ENCODE measurements at places on chromosomes 12 and 14.

DNA sequence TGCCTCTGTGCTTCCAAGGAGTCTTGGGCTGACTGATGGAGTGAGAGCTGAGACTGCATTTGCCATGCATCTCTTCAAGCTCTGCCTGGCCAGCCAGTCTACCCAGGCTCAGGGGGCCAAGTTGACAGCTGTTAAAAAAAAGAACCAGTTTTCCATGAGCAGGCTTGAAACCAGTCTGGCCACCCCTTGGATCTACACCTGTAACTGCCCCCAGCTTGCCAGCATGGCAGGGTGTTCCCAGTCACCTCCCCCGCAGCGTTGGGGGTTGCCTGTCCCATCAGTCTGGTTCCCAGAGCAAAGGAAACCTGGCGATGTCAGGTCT, 202.7 kb downstream of the ZFP36L1 start:
- no peak for DNase-seq

- no peak for DNase-seq
These were observed 3.4 kb downstream of the TAMALIN start for GRCh38 chr12:52010152-52010622.

- no peak for DNase-seq
These were observed 305.9 kb downstream of the NUAK1 start for GRCh38 chr12:105832806-105833205.

- DNase-seq, result no peak
These were observed 117.5 kb upstream of the EVL start for GRCh38 chr14:99947695-99948094.

- DNase-seq, result no peak
These were observed 103.1 kb downstream of the METTL25 start for GRCh38 chr12:82461393-82461792.

DNA sequence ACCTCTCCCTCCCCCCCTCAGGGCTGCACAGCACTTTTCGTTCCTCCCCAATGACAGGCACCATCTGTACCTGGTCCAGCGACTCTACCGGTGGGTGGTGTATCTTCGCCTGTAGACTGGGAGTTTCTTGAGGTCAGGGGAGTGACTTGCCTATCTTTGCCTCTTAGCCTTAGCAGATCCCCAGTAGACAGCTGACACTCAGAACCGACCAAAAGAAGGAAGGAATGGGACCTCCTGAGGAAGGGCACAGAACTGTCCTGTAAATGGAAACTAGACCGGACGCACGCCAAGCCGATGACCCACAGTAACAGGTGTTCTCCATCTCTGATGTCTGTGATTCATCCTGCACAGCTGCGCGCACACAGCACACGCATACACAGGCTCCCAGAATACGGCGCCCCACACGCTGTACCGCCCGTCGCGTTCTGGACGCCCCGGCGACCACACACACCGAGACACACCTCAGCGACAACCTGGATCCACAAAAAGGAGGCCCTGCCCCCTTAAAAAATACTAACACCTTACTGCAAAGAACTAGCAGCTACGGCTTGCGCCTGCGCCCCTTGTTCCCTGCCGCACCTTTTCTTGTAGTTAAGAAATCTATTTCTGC, 673 bp upstream of the TTC9 start:
- peak; percentile 12 for DNase-seq

- DNase-seq, result no peak
These were observed 4.7 kb downstream of the ABCD4 start for GRCh38 chr14:74297986-74298385.

- no peak for DNase-seq
These were observed 118.8 kb upstream of the DIO3 start for GRCh38 chr14:101442451-101442850.

- no peak for DNase-seq
These were observed 115.0 kb upstream of the MDM1 start for GRCh38 chr12:68446901-68447796.

GRCh38 chr14:22561661-22562579, 27.1 kb downstream of the DAD1 start:
- DNase-seq, result no peak

GRCh38 chr12:96094201-96094600, 58.8 kb upstream of the LTA4H start:
- no peak for DNase-seq

DNA sequence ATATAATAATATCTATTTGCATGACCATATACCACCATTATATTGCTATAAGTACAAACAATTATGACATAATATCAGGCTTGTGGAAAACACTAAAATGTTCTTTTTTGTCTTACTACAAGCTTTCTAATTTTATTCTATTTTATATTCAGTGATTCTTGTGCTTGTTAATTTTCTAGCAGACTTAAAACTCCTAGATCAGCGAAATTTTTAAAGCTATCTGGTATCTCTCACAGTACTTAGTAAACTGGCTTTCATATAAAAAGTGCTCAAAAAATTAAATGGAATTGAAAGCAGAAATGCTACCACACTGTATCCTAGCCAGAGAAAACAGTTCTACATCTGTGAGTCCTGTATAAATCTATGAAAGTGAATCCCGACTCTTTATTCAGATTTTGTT, 105.3 kb downstream of the PAX9 start:
- DNase-seq, result no peak

DNA sequence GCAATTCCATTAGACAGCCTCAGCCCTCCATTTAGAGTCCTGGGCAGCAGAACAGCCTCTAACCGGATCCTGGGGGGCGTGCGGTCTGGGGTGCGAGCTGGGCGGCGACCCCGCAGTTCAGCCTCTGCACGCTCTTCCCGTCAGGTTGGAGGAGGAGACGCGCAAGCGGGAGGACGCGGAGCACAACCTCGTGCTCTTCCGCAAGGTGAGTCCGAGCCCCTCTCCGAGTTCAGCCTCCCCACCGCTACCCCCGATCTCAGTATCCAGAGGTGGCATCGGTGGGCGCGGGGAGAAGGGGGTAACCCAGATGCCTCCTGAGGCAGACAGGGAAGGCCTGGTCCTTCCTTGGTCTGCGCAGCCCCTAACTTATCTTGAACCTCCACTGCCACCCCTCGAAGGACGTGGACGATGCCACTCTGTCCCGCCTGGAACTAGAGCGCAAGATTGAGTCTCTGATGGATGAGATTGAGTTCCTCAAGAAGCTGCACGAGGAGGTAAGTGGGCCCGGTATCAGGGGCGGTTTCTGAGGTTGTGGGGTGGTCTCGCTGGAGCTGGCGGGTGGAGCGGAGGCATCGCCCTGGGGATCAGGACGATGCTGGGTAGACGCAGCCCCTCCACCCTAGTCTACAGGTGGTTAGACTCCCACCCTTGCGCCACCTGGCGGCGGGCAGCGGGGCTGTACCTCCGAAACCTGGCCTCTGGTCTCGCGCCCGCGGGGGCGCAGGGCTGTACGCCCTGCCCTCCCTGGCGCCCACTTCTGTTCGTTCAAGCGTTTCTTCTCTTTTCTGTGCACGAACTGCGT, 1.3 kb downstream of the PRPH start:
- no peak for DNase-seq

GRCh38 chr14:25267186-25267585, 217.2 kb upstream of the STXBP6 start:
- no peak for DNase-seq

GRCh38 chr12:13033476-13033875, 10.7 kb upstream of the FAM234B start:
- no peak for DNase-seq

GRCh38 chr12:76552343-76552938, 7.1 kb downstream of the OSBPL8 start:
- DNase-seq, result no peak

DNA sequence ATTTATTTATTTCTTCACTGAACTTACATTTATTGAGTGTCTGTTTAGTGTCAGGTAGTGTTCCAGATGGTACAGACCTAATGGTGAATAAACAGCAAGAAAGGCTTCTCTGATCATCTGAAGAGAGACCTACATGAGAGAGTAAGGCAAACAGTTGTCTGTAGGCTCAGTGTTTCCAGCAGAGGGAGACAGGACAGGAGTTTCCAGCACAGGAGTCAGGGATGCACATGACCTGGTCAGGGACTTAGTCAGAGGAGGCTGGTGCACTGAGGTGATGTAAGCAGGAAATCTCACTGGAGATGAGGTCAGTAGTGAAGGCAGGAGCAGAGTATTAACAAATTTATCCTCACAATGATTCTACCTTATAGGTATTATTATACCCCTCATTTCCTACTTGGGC, 233.2 kb downstream of the MDGA2 start:
- no peak for DNase-seq

- DNase-seq, result no peak
These were observed 389.7 kb downstream of the AACS start for GRCh38 chr12:125454786-125455480.

- no peak for DNase-seq
These were observed 79.8 kb upstream of the CFL2 start for GRCh38 chr14:34794217-34794616.

DNA sequence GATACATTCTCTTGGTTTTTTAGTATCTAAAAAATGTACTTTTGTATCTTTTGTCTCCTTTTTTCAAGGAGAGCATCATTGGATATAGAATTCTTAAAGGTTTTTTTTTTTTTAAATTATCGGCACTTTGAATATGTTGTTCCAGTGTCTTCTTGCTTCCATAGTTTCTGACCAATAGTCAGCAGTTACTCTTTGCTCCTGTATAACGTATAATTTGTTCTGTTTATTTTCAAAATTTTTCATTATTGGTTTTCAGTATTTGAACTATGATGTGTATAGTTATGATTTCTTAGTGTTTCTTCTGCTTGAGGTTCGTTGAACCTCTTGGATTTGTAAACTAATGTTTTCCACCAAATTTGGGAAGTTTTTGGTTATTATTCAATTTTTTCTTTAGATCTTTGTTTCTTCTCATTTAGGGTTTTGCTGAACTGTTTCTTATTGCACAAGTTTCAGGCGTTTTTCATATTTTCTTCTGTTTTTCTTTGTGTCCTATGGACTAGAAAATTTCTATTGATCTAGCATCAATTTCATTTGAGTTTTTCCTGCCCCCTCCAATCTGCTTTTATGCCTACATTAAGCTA, 93.9 kb downstream of the PLBD1 start:
- DNase-seq, result peak; percentile 12

DNA sequence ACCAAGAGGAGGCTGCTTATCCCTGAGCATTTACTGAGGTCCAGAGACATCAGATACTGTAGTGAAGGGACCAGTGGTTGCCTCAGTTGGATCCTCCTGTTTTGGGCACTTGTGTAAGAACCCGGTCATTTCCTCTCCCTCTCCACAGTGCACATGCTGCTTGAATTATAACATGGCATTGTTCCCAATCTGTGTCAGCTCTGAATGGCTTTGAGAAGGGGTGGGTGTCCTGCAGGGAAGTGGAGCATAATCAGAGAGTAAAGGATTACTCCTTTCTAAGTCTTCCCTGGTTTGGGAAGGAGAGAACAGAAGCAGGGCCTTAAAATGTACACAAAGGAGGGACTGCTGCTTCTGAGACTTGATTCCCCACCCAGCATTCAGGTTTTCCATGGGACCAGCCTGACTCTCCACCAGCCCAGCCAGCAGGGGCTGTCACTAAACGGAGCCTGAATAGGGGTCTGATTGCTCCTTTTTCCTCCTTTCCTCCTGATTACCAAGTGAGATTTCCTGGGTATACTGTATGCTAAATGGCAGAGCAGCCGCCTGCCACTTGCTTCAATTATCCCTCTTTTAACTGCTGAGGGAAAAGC, 78.4 kb downstream of the NRXN3 start:
- no peak for DNase-seq

GRCh38 chr12:94427501-94428381, 31.9 kb downstream of the CEP83 start:
- peak; percentile 83 for DNase-seq

DNA sequence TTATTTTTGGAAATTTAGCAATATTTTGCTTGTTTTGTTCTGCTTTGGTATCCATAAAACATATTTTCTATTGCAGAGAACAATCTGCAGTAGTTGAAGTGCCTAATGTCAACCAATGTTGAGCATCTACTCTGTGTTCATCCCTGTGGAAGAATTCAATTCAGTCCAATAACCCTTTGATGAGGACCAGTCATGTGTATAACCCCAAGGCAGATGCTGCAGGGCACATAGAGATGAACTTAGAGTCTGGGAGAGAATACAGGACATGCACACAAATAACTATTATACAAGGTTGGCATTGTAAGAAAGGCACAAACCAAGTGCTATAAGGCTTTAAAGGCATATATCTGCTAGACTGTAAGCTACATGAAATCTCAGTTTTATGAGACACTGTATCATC, 304.7 kb downstream of the LRIG3 start:
- DNase-seq, result no peak

DNA sequence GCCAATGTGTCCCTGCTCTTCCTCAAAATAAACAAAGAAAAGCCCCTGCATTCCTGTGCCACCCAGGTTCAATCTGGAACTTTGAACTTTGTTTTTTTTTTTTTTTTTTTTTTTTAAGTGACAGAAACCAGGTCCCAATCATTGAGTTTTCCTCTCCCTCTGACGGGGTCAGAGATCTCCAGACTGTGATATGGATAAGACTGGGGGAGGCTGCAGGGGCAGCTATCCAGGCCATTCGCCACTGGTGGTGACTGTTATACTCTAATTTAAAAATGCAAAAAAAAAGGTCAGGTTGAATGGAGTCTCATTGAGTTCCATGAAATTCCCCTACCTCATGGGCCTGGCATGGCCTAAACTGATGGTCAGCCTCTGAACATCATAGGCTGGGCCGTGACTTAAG, 57.0 kb downstream of the TMX1 start:
- DNase-seq, result no peak

DNA sequence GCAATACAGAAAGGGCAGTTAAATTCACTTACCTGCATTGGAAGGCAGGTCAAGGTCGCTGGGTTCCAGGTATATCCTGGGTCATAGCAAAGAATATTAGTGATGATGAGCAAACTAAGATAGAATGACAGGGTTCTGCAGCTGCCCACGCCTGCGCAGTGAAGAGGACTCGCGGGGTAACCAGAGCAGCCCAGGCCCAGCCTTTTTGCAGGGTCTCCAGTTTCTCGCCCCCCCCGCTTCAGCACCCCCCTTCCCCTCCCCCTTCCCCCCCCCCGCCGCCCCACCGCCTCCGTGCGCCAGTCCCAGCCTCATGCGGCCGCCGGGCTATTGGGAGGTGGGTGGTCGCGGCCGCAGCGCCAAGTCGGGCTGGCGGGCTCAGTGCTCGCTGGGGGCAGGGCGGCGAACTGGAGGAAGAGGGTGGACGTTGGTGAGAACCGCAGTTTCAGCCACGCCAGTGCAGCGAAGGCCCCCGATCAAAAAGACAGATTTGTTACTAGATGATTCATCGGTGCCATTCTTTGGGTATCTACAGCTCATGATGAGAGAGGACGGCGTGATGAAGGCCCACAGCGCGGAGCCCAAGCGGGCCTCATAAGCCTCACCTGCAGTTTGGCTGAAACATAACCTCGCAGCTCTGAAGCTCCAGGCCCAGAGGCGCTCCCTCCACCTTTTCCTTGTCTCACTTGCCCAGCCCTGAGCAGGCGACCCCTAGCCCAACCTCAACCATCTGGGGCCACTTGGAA, 20.2 kb downstream of the SLC2A3 start:
- DNase-seq, result no peak

DNA sequence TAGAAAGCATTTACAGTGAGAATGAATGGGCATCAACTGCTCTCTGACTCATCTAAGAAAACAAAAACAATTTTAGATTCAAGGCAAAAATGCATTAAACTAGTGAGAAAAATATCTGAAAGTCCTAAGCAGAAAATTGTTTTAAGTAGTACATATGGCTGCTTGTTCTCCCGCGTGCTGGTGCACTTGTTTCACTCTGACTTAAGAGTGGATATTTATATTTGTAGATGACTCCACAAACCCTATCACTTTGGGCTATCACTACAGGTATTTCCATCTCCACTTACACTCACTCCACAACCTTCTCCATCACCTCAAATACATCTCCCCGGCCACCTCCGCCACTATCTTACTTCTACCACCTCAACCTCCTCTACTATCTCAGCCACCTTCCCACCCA, 253.9 kb upstream of the EGLN3 start:
- DNase-seq, result no peak

GRCh38 chr14:75489480-75489837, 32.8 kb upstream of the BATF start:
- no peak for DNase-seq

Data from NCI-H446 (cell line).